NCI-H1048 (cell line): ENCODE measurements at places on chromosomes 7 and 10.

DNA sequence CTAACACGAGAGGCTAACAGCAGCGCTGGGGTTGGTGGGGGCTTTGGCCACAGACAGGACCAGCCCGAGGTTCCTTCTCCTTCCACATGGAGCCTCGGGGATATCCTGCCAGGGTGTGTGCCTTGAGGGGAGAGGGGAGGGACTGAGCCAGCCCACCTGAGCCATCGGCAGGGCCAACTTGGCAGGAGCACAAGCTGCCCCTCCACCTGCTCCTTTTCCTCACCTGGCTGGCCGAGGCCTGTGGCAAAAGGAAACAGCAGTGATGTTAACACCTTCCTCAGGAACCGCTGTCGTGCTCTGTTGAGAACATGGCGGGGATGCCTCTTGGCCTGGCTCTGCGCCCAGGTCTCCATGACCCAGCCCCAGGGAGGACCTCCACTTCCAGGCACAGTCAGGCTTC is 255.1 kb upstream of the PPP2R2D start:
- DNase-seq: no peak

DNA sequence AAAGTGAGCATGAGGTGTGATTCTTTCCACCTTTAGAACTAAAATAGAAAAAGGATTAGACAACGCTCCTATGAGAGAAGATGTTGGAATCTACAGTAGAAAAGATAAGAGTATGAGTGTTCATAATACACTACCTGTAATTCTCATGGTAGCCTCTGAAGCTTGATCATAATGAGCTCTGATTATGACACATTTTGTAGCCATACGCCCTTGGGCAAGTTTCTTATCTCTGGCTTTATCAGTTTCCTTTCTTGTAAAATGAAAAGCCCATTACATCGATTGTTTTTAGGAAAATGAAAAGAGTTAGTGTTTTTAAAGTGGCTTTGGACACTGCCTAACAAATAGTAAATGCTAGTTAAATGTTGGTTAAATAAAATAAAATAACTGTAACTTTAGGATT is 22.4 kb upstream of the PRSS58 start:
- no peak for DNase-seq

GRCh38 chr10:105352827-105353226 is 711.7 kb downstream of the SORCS3 start:
- DNase-seq: no peak

GRCh38 chr7:2317556-2318293 is 3.5 kb upstream of the SNX8 start:
- DNase-seq: no peak

- DNase-seq: no peak
Observed at GRCh38 chr10:100100651-100101184, 19.0 kb upstream of the CPN1 start.

DNA sequence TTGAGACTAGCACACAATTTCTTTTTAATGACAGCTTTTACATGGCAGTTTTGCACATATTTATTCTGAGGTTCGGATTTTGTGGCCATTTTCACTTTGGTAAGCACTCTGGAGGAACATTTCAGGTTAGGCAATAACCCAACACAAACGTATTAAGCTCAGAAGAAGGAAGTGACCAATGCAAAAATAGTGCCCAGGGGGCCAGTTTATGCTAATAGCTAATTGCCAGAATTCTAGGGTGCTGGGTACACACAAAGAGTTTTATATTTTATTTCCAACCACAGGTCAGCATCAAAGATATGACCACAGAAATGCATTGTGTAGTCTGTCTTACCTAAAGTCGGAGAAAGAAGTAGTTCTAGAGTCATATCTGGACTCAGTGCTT is 8.4 kb upstream of the AGR2 start:
- peak; percentile 17 for DNase-seq

DNA sequence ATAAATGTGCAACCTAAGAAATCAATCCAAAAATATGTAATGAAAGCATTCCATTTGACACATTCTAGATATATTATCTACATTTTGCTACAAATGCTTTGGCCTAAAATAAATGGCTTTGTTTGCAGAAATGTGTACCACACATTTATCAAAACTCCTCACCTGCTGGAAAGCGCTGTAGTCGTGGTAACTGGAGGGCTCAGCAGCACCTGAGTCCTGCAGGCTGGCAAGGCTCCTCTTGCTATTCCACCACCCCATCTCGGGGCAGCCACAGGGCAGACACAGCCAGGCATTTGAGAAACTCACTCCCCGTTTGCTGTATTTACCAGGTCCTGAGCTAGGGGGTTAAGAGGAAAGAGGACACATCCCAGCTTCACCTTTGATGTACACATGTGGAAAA is 68.1 kb upstream of the TOMM7 start:
- DNase-seq: no peak

DNA sequence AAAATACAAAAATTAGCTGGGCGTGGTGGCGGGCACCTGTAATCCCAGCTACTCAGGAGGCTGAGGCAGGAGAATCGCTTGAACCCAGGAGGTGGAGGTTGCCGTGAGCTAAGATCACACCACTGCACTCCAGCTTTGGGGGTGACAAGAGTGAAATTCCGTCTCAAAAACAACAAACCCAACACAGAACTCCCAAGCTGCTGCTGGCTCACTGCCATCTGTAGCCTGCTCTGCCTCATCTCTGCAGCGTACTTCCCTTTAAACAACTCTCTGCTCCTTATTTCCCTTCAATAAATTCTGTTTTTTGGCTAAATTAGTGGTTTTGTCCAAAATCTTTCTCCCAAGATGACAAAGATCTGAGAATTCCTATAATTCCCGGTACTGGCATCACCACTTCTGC is 189.2 kb upstream of the GALNT17 start:
- no peak for DNase-seq

DNA sequence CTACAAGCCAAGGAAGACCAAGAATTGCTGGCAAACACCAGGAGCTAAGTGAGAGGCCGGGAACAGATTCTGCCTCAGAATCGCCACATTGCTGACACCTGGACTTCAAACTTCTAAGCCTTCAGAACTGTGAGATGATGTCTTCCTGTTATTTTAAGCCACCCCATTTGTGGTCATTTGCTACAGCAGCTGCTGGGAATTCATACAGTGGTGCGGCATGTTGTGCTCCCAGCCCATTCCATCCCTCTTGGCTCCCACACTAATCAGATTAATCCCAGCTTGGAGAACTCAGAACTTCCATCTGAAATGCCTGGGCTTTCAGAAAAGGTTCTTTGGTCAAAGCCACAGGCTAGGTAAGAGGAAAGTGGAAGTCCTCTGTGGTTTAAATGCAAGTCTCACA is 24.9 kb downstream of the TCAF1 start:
- no peak for DNase-seq

- no peak for DNase-seq
Observed at GRCh38 chr7:73847941-73848723, 5.8 kb upstream of the METTL27 start.

- DNase-seq: no peak
Observed at GRCh38 chr7:154469652-154470051, 417.5 kb downstream of the DPP6 start.

- no peak for DNase-seq
Observed at GRCh38 chr10:118952493-118953295, 76.8 kb upstream of the NANOS1 start.

DNA sequence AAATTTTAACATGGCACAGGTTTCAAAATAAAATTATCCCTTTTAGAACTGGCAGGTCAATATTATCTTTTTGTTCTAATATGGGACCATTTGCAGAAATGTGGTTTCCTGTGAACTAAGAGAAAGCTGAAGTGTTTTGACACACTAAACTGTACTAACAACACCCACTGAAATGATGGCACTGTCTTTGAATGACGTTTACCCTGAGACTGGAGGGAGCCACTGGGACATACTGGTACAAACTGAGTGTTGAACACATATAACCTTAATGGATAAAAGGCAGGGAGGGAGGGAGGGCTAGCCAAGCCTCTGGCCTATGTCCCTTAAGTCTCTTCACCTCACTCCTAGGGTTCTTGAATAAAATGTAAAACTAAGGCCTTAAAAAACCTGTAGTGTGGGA is 95.9 kb downstream of the PDE1C start:
- no peak for DNase-seq

DNA sequence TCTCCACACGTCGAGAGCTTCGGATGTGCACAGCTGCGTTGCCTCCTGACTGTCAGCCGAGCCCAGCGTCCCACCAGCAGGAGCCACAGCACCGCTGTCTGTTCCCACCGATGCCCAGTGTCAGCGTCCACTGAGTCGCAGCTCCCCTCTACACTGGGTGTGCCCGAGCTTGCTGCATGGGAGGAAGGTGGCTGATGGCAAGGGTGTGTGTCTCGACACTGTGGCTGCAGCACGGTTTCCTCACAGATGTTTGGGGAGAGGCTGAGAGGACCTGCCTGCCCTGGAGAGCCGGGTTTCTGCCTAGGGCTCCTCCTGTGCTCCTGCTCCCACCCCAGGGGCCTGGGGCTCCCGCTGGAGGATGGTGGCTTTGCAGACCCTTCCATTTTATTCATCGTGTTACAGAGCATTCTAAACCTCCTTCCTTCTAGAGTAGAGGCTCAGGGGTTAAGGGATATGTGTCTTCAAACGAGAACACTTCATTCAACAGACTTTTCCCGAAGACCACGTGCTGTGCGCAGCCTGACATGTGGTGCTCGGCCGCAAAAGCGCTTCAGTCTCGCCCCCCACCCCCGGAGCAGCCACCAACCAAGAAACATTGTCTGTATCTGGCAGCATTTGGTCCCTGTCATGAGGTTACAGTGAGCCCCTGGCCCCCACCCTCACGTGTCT is 384.8 kb downstream of the DNAJB6 start:
- no peak for DNase-seq

DNA sequence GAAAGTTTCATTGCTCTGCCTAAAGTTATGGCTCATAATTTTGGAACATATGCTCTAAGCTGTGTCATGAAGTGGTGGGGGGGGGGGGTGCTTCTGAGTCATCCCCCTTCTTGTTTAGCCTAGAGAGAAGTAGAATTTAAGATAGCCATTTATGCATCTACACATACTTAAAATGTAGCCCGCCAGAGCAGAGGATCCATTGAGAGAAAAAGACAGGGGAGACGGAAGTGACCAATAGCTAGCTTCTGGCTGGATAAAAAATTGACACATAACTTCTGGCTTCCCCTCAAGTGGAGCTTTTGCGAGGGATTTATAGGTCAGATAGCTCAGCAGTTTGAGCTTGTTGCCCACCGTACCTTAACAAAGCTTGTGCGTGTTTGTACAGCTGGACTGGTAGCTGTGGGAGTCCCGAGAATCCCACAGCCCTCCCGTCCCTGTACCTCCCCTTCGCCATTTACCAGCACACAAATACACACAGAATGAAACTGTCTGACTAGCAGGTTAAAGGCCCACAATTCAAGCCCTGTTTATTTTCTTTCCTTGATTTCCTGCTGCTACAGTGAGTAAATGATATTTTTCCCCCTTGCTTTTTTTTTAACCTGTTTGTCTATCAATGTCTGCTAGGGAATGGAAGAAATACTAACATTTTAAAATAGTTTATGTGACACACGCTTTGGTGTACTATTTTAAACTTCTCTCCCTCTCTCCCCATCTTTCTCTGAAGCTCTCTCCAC is 232.6 kb upstream of the FERD3L start:
- no peak for DNase-seq

- DNase-seq: no peak
Observed at GRCh38 chr7:1410992-1411391, 48.3 kb downstream of the MICALL2 start.

DNA sequence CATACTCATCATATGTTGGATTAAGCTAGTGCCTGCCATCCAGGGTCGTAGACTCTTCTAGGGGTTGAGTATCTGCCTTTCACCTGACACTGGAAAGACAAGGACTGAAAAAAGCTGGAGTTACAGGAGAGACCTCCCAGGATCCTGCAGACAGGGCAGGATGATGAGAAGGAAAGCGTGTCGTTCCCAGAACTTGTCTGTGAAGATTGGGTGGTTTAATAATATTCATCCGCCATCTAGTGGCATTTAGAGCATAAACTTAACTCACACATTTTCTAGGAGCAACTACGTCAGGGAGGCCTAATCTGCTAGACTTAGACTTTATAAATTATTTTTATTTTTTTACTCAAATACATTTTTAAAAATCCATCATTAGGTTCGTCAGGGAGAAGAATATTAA is 59.6 kb downstream of the ADRB1 start:
- DNase-seq: peak; percentile 41

GRCh38 chr10:86710987-86711512 is 42.7 kb downstream of the LDB3 start:
- DNase-seq: peak; percentile 29

- no peak for DNase-seq
Observed at GRCh38 chr7:106049139-106049752, 62.9 kb downstream of the SYPL1 start.

- DNase-seq: no peak
Observed at GRCh38 chr10:124614003-124614659, 130.0 kb downstream of the FAM53B start.

DNA sequence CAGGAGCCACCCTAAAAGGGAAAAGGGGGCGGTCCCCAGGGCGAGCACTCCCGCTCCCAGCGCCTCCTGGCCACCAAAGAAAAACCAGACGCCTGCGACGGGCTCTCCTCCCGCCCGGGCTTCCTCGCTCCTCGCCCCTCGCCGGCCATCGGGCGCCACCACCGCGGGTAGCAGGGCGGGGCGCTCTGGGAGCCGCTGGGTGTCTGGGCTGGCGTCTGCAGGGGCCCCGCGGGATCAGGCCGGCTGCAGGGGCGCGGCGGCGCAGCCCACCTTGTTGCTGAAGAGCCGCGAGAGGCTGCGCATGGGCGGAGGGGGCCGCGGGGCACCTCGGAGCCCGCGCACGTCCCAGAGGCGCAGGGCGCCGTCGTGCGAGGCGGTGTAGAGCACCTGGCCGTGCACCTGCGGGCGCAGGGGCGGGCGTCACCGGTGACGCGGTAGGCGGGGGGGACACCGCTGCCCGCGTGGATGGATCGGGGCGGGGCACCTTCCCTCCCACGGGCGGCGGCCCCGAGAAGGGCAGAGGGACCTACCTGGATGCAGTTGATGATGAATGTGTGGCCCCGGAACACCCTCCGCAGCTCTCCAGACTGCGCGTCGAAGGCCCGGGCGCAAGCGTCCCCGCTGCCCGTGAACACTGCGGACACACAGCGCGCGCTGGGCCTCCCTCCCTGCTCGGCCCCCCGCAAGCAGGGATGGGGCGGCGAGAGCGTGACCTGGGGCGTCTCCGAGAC is 28.3 kb downstream of the WDR86 start:
- no peak for DNase-seq

- DNase-seq: no peak
Observed at GRCh38 chr7:5701085-5701914, 80.2 kb downstream of the RNF216 start.

GRCh38 chr7:94375691-94376090 is 19.0 kb upstream of the COL1A2 start:
- DNase-seq: no peak

- no peak for DNase-seq
Observed at GRCh38 chr7:130009848-130010688, 41.1 kb downstream of the ZC3HC1 start.

DNA sequence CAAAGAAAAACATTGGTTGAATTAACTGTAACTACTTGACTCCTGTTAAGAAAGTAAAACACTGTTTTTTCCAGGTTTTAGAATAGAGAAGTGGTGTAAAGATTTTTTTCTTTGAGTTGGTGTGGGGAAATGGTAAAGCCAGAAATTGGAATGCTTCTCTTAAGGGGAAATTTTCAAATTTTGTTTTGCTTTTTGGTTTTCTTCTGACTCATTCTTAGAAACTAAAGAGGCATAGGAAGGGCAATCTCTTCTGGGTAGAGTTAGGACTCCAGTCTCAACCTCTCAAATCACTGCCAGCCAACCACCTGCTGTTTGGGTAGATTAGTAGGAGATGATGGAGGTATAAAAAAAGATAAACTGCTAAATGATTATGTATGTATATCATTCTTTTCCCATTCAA is 47.7 kb upstream of the STRIP2 start:
- DNase-seq: no peak

GRCh38 chr10:79084972-79085597 is 16.3 kb downstream of the ZMIZ1 start:
- no peak for DNase-seq
